ENCODE measurements at places on chromosomes 3 and 15.

- DNase-seq: no peak
Measured at GRCh38 chr3:188367678-188368077, 213.7 kb downstream of the LPP start.

DNA sequence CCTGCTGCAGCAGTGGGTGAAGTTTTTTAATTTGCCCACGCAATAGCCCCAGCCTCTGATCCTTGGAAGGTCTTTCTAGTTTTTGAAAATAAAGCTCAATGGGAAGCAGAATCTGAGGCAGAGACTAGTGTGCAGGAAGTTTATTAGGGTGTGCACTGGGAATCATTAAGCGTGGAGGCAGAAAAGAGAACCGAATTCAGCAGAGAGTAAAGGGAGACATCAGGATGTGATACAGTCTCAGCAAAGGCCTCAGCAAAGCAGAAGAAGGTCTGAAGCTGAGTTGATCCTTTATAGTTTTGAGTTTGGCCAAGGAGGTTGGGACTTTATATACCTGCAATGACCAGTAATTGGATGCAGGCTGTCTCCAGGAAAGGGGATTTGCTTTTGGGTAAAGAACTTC, 4.9 kb upstream of the BTLA start:
- no peak for DNase-seq

DNA sequence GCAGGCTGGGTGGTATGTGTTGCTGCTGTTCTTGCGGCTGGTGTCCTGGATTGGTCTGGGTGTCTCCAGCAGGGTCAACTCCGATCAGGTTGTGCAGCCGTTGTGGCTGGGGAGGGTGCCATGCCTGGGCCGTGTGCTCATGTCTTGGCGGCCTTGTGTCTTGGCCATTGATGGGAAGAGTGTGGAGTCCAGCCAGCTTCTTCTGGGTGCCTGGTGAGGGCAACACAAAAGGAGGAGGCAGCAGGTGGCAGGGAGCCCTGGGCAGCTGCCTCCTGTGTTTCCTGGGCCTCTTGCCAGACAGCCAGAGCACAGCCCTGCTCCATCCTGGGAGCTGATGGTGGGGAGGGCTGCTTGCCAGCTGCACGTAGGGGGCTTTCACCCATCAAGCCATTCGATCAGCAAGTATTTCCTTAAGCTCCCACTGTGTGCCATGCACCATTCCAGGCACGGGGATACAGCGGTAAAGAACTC, 4.3 kb downstream of the CHAC1 start:
- DNase-seq: no peak

DNA sequence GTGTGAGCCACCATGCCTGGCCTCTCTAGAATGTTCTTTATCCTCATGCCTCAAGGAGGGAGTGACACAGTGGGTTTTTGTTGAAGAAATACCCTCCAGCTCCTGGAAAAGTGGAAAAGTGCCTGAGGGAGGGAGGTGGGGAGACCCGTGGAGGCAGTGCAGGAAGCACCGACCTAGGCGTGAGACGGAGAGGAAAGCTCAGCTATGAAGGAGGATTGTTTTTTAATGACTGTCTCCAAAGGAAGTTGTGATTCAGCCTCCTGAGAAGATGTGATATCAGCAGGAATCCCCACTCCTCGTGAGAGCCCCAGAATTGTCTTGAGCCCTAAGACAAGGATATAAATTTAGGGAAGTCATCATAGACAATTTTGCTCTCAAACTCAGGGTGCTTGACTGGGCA, 21.7 kb downstream of the RPLP1 start:
- no peak for DNase-seq

DNA sequence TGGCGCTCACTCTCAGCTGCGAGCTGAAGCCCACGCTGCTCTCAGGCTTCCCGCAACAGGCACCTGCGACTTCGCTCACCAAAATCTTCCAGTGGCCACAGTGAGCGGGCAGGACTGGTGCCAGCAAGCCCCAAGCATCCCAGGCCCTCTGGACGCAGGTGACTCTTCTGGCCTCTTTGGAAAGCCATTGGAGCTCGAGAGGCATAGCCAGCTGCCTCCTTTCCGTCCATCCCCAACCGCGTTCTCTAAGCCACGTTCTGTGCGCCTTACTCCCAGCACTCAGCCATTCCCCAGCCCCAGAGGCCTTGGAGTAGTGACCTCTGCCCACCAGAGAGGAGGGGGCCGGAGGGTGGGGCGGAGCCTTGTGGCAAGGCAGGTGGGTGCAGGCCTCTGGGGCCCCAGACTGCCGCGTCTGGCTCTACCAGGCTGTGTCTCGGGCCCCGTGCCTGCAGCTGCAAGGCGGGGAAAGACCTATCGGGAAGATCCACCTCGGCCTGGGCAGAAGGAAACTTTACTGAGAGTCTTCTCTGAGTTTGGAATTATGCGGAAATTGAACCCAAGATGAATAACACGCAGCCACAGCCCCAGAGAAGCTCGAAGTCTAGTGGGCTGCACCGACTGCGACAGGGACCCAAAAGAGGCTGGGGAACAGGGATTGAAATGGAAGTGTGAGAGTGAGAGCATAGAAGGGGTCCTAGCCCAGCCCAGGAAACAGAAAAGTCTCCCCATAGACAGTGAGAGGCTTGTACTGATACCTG, 3.6 kb upstream of the SOX14 start:
- DNase-seq: peak; percentile 65

DNA sequence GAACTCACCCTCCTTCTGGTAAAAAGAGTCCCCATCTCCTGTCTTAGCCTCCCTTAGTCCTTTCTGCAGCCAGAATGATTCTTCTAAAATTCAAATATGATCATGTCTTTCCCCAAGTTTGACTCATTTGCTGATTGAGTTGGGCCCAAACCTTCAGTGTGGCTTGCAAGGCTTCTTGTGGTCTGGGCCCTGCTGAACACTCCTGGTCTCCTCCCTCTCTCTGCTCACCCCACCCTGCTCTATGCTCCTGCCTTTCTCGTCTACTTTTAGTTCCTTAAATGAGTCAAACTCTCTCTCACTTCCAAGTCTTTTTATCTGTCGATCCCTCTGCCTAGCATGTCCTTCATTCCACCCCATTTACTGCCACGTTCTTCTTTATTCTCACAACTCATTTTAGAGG, 72.6 kb downstream of the CCR1 start:
- no peak for DNase-seq

- no peak for DNase-seq
Measured at GRCh38 chr3:140682586-140682985, 4.7 kb downstream of the TRIM42 start.

- no peak for DNase-seq
Measured at GRCh38 chr15:30046430-30046829, 36.3 kb upstream of the GOLGA8J start.

DNA sequence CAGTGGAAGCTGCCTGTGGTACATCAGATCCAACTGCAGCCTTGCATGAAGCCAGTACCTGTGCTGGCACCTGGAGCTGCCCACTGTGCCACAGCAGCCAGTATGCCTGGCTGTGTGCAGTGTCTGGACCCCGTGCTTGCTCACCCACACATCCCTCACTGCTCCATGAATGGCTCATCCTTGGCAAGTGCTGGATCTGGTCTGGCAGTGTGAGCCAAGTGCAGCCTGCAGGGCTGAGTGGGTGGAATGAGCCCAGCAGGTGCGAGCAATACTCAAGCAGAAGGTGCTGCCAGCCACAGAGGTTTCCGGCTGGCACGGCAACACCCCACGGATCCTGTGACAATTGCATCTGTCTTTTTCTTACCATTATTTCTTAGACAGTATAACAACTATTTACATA, 488.2 kb upstream of the ROBO2 start:
- no peak for DNase-seq

- DNase-seq: no peak
Measured at GRCh38 chr15:39165020-39165706, 415.7 kb upstream of the THBS1 start.

DNA sequence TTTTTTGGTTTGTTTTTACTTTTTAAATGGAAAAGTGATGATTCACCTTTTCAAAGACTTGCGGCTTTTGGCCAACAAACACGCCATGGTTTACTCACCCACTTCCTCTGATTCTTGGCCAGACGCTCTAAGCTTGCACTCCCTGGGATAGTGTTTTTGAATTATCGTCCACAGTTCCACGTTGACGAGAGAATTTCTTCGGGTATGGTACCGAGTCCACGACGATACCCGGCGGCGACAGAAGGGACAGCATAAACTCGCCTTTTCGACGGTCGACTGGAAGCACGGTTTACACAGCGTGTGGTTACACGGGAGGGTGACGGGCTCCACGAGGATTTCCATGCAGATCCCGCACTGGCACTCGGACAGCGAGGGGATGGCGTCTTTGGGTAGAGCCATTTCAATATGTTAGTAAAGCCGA, 783 bp downstream of the RNF168 start:
- DNase-seq: no peak

DNA sequence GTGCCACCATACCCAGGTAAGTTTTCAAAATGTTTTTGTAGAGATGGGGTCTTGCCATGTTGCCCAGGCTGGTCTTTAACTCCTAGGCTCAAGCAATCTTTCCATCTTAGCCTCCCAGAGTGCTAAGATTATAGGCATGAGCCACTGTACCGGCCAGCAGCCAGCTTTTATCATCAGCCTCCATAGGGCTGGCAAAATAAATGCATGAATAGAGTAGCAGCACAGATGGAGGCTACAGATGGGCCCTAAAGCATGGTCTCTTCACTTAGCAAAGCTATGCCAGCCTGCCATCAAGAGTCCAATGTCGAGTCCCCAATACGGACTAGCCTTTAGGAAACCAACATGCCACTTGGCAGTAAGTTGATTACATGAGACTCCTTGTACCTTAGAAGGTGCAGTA, 63.8 kb downstream of the CNTN3 start:
- DNase-seq: no peak

DNA sequence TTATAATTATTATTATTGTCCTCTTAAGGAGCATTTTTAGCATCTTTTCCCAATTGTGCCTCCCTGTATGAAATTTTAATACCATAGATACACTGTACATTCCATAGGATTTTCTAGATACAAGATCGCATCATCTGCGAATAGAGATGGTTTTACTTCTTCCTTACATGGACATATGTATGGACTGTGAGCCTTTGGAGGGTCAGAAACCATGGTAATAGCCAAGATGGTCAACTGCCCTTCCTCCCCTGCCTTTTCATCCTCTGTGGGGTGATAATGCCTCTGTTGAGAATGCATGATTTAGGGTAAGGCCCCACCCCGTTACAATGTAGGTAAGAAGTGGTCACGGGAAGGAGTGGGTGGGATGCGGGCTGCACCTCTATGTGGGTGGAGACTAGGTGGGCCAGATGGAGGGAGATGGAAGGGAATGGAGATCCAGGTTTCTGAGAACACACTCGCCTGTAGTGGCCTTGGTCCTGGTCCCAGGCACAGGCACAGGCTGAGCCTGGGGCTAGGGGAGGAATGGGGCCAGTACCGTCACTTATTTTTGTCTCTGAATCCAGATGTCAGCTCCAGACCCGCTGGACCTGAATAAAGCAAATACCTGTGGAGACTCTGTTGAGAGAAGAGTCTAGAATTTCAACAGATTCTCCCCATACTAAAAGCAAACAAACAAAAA, 31.7 kb downstream of the GOLGA6A start:
- no peak for DNase-seq

Data from H1 (cell line).